ENCODE measurements at places on chromosomes 6 and 20. TPM values are rescaled to one million over a fixed set of nuclear protein-coding genes. Genes with fewer than 3 reads are reported as not detected.

GRCh38 chr20:23361119-23361475, 885 bp upstream of the GZF1 start:
- H3K27ac ChIP-seq, result peak overlapping the region; percentile 98
- H3K27me3 ChIP-seq, result no peaks in the 10 kb centered on the region
- no peak for DNase-seq
- H3K4me3 ChIP-seq, result peak overlapping the region; percentile 67

GRCh38 chr20:17910828-17911294, 57.7 kb downstream of the SNX5 start:
- DNase-seq, result no peak
- no peaks in the 10 kb centered on the region for H3K27me3 ChIP-seq
- H3K4me3 ChIP-seq, result no peak overlapping the region
- no peaks in the 10 kb centered on the region for H3K36me3 ChIP-seq
- no peaks in the 10 kb centered on the region for H3K4me1 ChIP-seq

- H3K36me3 ChIP-seq, result no peaks in the 10 kb centered on the region
- peak within 1 kb of the TSS; percentile 93 for H3K27ac ChIP-seq
- H3K4me3 ChIP-seq, result peak within 1 kb of the TSS; percentile 66
Measured at GRCh38 chr6:291697-292505, at the start of gene DUSP22. TSS of gene DUSP22 (plus strand) at chr6:292487. CDS start at chr6:292540, 53 bp downstream.

DNA sequence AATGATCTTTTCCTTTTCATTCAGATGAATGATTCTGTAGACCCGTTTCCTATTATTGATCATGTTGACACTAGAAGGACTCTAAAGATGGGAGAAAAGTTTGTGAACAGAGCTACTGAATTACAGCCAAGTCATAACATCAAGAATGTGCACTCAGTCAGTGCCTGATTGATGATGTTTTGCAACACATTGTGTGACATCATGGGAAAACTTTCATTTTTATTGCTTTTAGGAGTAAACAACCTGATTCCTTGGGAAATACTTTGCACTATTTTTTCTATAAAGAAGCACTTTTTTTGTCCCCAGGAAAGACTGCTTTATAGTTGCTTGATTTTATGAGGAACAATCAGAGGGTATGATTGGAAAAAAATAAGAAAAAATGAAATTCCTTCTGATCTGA, 383.8 kb upstream of the JAG1 start:
- no peaks in the 10 kb centered on the region for H3K36me3 ChIP-seq
- DNase-seq, result no peak
- no peaks in the 10 kb centered on the region for H3K4me1 ChIP-seq
- H3K4me3 ChIP-seq, result no peak overlapping the region
- no peaks in the 10 kb centered on the region for H3K27me3 ChIP-seq

GRCh38 chr6:124432620-124433019, 529.6 kb upstream of the RNF217 start:
- no peak overlapping the region for H3K4me3 ChIP-seq
- H3K4me1 ChIP-seq, result no peaks in the 10 kb centered on the region
- no peak overlapping the region for H3K27ac ChIP-seq
- H3K27me3 ChIP-seq, result no peaks in the 10 kb centered on the region
- H3K36me3 ChIP-seq, result no peaks in the 10 kb centered on the region

DNA sequence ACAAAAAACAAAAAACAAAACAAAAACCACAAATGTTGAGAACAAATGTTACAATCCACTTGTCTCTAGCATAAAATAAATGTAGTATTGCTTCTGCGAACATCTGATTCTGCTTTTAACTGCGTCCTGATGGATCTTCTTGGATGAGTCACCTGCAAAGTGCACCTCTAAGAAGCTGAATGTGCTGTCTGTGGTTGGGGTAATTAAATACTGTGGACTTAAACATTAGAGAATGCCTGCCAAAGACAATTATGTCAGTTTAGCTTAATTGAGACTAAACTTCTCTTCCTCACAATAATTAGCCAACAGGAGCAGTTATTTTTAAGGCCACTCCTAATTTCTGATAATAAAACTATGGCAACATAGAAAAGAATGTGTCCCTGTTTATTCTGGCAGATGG, 253.4 kb downstream of the PHACTR1 start:
- H3K27me3 ChIP-seq, result no peaks in the 10 kb centered on the region
- H3K36me3 ChIP-seq, result no peaks in the 10 kb centered on the region
- H3K4me3 ChIP-seq, result no peak overlapping the region
- DNase-seq, result no peak

DNA sequence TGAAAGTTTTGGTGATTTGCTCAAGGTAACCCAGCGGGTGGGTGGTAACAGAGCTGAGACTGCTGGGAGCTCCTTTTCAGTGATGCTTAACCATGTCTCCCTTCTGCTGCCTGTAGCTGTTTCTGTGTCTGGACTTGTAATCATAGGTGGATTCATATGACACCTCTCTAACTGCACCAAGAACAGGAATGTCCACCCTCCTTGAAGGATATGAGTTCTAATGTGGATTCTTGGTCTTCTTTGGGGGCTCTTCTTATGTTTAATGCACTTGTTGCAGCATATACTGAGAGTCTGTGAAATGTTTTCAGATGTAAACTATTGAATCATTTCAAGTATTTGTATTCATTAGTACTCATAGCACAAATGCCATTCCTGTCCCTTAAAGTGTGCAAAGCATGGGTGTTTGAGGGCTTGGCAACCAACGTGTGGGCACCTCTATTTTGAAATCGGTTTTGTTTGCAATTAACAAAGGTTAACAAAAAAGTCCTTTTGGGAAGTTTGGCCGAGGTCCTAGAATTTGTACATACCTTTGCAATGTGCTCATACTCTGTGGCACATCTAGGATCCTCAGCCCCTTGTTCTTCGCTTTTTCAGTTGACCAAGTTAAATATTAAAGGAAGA, 138.0 kb downstream of the SOX4 start:
- H3K4me3 ChIP-seq, result no peak overlapping the region
- H3K36me3 ChIP-seq, result no peaks in the 10 kb centered on the region
- H3K27ac ChIP-seq, result peak overlapping the region; percentile 84

DNA sequence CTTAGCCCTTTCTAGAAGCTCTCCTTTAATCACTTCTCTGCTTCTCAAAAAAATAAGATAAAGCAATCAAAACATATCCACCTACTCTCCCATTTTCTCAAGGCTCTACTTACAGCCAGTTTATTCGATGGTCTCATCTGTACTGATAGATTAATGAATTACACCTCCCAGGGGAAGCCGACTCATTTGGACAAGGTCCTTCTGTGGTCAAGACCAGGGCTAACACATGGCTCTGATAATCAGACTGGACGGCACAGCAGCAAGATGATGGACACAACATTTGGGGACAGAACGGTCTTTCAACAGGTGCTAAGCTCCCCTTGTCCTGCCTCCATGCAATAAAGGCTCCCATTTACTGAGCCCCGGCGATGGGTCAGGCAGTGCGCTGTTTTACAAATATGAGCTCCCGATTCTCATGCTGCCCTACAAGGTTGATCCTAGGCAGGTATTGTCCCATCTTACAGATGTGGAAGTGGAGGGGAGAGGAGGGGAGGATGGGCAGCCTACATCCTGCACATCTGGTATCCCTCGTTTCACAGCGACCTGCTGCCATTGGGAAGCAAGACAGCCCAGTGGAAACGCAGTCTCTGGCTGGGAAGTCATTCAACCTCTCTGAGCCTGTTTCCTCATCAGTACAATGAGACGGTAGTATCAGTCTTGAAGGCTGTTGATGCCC, 15.7 kb downstream of the CPNE5 start:
- H3K4me3 ChIP-seq, result no peak overlapping the region
- DNase-seq, result no peak
- no peaks in the 10 kb centered on the region for H3K4me1 ChIP-seq
- peak overlapping the region; percentile 48 for H3K27ac ChIP-seq

GRCh38 chr20:23995905-23996666, 7.5 kb upstream of the GGTLC1 start:
- no peaks in the 10 kb centered on the region for H3K27me3 ChIP-seq
- H3K4me3 ChIP-seq, result no peak overlapping the region
- DNase-seq, result no peak
- H3K4me1 ChIP-seq, result no peaks in the 10 kb centered on the region
- no peaks in the 10 kb centered on the region for H3K36me3 ChIP-seq
- H3K27ac ChIP-seq, result no peak overlapping the region

DNA sequence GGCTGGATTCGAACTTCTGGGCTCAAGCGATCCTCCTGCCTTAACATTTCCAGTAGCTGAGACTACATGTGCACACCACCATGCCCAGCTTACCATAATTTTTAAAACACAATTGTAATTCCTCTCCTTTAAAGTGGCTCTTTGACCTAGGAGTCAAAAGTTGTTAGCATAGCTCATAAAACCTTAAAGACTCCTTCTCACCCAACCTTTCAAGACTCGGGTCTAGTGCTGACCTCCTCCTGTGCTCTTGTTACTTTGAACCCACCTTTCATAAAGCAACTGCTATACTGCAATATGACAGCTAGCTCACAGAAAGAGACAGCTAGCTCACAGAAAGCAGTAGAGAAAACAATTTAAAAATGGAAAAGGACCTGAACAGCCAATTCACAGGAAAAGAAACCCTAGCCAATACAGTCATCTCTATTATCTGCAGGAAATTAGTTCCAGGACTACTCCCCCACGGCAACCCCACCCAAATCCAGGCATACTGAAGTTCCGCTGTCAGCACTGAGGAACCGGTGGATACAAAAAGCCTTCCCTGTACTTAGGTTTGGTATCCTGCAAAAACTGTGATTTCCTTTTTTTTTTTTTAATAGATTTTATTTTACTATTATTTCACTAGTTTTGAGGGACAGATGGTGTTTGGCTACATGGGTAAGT, 20.3 kb downstream of the SSR1 start:
- DNase-seq, result no peak
- no peaks in the 10 kb centered on the region for H3K4me1 ChIP-seq
- no peak overlapping the region for H3K4me3 ChIP-seq
- no peak overlapping the region for H3K27ac ChIP-seq
- H3K27me3 ChIP-seq, result no peaks in the 10 kb centered on the region

GRCh38 chr6:111997078-111997852, 56.6 kb upstream of the CCN6 start:
- peak overlapping the region; percentile 82 for H3K27ac ChIP-seq
- H3K4me1 ChIP-seq, result no peaks in the 10 kb centered on the region
- no peaks in the 10 kb centered on the region for H3K36me3 ChIP-seq
- no peaks in the 10 kb centered on the region for H3K27me3 ChIP-seq
- H3K4me3 ChIP-seq, result peak overlapping the region; percentile 20
- DNase-seq, result peak; percentile 83

DNA sequence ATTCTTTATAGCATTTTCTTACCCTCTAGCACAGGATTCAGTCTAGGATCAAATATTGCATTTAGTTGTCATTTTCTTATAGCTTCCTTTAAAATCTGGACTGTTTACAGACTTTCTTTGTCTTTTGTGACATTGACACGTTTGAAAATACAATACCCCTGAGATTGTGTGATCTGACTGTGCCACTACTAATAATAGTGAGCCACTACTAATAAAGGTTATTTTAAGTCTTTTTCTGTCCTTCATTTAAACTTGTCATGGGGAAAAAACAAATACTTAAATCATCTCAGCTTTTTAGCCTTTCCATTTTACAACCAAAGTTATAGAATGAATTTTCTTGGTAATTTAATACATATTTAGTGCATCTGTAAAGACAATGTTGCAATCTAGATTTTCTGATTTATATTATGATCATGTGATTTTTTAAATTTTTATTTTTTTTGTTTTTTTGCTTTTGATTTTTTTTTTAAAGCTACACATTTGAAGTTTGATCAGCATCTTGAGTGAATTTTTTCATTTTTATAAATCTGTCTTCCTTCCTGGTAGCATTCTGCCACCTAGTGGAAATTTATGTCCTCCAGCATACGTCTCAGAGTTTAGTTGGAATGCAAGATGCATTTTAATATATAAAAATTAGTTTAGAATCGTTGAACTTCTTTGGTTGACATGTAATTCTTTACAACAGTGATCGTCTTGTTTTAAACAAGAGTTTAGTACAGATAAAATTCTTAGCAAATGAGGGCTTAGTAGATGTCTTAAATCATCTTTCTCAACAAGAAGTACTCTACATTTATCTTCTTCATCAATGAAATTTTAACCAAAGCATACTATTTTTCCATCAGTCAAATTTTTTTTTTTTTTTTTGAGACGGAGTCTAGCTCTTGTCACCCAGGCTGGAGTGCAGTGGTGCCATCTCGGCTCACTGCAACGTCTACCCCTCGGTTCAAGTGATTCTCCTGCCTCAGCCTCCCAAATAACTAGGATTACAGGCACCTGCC, 119.4 kb downstream of the NCOA3 start:
- no peak overlapping the region for H3K4me3 ChIP-seq
- DNase-seq, result no peak
- no peak overlapping the region for H3K27ac ChIP-seq
- no peaks in the 10 kb centered on the region for H3K27me3 ChIP-seq
- H3K36me3 ChIP-seq, result no peaks in the 10 kb centered on the region

DNA sequence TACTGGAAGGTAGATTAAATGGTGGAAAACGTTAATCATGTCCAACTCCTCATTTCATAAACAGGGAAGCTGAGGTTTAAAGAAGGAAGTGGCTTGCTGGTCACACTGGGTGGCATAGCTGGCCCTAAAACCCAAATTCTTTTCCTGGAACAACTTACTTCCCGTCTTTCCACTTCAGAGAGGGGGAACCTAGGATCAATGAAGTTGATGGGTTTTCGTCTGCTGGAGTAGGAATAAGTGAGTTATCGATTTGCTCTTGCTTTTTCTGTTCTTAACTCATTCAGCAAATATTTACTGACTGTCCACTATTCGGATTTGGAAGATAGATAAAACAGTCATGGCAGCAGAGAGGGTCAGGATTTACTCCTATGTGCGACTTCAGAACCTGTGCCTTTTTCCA, 1.2 kb upstream of the SYS1 start:
- peak overlapping the region; percentile 13 for H3K27ac ChIP-seq
- H3K4me3 ChIP-seq, result no peak overlapping the region
- no peaks in the 10 kb centered on the region for H3K27me3 ChIP-seq
- peaks cover 5% of the 10 kb centered on the region for H3K36me3 ChIP-seq

- H3K4me1 ChIP-seq, result no peaks in the 10 kb centered on the region
- no peak for DNase-seq
- H3K27ac ChIP-seq, result no peak overlapping the region
Measured at GRCh38 chr6:162773996-162774395, 46.2 kb downstream of the PACRG start.

DNA sequence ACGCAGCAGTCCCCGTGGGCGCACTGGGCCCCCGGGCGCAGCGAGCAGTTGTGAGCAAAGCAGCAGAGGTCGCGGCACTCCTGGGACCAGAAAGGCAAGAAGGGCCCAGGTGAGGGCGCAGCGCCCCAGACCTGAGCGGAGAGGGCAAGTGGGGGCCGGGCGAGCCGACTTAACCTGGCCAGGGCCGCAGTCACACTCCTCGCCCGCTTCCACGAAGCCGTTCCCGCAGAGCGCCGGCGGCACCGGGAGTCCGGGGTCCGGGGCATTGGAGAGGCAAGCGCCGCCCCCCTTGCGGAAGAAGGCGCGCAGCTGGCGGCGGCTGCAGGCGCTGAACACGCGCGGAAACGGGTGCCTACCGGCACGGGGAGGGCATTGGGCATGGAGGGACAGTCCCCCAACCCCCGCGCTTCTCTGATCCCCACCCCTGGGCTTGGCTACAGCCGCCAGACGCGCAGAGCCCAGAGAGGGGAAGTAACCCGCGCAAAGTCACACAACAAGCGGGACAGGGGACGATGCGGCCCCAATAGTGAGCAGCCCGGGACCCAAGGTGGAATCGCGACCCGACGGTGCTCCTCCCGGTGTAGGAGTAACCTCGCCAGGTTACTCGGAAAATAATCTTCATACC, 9.2 kb downstream of the ADAM33 start:
- H3K4me3 ChIP-seq, result no peak overlapping the region
- no peak overlapping the region for H3K27ac ChIP-seq
- H3K36me3 ChIP-seq, result no peaks in the 10 kb centered on the region

GRCh38 chr6:35214869-35215664, 1.3 kb downstream of the SCUBE3 start:
- peak overlapping the region; percentile 81 for H3K4me3 ChIP-seq
- H3K4me1 ChIP-seq, result peaks cover 14% of the 10 kb centered on the region
- peaks cover 6% of the 10 kb centered on the region for H3K27me3 ChIP-seq
- H3K36me3 ChIP-seq, result no peaks in the 10 kb centered on the region

PTPN1 gene
- total RNA-seq, result 29.2 TPM

CRIP3 gene
- 2.1 TPM for total RNA-seq

HLA-DQA1 gene
- total RNA-seq, result 19.2 TPM
